ENCODE measurements at places on chromosomes 12 and 14. TPM values are rescaled to one million over a fixed set of nuclear protein-coding genes. Genes with fewer than 3 reads are reported as not detected.

- no peak for DNase-seq
Observed at GRCh38 chr12:25323581-25323982, 72.9 kb upstream of the KRAS start.

PTPRR gene
- 39.1 TPM for total RNA-seq

- no peak for DNase-seq
Observed at GRCh38 chr12:2974560-2974971, 15.4 kb downstream of the TEAD4 start.

GRCh38 chr14:83419420-83419819 is 1885.8 kb upstream of the SEL1L start:
- DNase-seq = no peak

DNA sequence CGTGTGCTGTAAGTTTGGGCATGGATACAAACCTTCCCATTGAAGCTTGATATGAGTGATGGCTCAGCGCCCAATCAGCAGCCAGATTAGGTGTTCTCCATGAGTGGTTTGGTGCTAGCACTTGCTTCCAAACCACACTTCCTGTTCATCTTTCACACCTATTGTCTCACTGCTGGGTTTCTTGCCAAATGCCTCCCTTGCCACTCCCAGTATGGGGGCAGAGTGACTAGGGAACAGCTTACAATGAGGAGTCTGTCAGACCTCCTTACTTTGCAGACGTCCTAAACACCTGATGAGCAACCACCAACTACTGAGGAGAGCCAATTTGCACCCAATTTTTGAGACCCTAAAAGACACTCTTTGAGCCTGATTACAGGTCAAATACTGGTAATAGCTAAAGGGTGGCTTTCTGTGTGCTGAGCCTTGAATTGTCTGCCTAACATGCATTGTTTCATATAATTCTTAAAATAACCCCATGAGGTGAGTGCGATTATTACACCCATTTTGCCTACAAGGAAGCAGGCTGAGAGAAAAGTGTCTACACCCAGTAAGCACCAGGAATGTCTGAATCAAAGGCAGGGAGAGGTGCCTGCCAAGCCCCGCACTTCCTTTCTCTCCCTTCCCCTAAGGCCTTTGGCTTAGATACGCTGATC is 48.4 kb upstream of the FOS start:
- DNase-seq = peak; percentile 68

GRCh38 chr12:527241-527640 is 67.5 kb downstream of the B4GALNT3 start:
- DNase-seq = no peak

POP5 gene
- total RNA-seq = 84.4 TPM

SYNE2 gene
- total RNA-seq = 171 TPM

DNA sequence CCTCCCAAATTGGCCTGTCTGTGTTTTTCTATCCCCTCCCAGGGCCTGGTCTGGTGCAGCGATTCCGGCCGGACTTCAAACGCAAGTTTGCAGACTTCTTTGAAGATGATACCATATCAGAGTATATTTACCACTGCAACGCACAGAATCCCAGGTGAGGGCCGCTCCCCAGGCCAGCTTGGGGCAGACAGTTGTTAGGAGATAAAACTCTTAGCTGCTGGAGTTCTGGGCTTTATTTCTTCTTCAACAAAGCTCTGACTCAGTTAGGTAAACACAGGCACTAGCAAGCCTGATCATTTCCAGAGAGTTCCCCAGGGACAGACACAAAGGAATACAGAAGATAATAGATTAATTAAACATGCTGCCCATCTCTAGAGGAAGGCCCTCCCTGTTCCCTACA is 8.3 kb downstream of the ABHD4 start:
- DNase-seq = no peak

- DNase-seq = no peak
Observed at GRCh38 chr12:34340534-34341361, 318.5 kb downstream of the ALG10 start.

TMEM132D gene
- total RNA-seq = not detected

DNA sequence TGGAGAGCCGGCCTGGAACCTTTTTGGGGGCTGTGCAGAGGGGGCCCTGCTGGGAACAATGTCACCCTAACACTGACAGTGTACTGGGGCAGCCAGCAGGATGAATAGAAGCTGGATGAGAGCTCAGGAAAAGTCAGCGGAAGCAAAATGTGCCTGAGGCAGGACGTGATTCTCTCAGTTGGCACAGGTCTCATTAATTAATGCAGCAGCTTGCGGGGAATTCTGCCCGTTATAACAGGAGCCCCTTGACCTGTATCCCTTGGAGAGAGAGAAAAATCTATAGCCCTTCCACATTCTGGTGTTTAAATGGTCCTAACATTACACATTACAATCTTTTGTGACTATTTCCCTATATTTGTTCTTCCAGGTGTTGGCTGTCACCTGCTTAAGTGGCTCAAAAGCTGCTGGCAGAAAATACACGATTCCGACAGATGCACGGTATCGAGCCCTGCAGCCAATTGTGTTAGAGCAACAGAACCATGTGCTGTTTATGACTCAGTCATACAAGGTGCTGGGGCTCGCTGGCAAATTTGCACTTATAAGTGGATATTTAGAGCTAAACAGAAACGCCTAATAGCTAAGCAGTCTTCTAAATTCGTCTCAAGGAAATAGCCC is 854.7 kb downstream of the AACS start:
- no peak for DNase-seq

GRCh38 chr14:81434230-81434629 is 34.1 kb upstream of the STON2 start:
- no peak for DNase-seq

DNA sequence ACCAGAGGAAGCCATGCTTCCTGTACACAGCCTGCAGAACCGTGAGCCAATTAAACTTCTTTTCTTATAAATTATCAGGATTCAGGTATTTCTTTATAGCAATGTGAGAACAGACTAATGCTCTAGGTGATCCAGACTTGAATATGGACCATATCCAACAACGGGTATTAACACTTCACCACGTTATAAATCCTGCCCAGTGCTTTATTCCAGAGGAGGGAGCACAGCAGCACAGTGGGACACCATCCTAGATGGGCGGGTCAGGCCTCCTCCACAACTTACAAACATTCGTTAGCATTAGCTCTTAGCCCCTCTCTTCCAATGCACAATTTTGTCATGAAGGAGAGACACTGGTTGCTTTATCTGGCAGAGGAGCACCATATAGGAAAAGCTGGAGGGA is 66.0 kb downstream of the TMCC3 start:
- DNase-seq = no peak

- DNase-seq = no peak
Observed at GRCh38 chr12:79873201-79873600, 61.7 kb downstream of the PPP1R12A start.

DNA sequence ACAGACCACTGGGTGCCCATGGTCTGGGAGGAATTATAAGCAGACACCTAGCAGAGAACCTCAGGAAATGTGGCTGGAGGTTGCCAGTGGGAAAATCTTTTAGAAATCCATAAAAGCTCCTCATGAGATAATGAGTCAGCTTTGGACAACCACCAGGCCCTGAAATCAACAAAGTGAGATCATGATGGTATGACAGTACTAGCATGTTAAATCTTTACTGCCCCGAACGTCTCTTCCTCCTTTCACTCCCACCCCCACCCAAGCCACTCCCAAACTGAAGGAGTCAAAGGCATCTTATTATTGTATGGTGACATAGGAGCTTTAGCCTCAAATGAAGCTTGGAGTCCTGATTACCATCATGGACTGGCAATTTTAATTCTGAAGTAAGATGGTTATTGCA is 240.0 kb downstream of the DIO2 start:
- DNase-seq = no peak

DNA sequence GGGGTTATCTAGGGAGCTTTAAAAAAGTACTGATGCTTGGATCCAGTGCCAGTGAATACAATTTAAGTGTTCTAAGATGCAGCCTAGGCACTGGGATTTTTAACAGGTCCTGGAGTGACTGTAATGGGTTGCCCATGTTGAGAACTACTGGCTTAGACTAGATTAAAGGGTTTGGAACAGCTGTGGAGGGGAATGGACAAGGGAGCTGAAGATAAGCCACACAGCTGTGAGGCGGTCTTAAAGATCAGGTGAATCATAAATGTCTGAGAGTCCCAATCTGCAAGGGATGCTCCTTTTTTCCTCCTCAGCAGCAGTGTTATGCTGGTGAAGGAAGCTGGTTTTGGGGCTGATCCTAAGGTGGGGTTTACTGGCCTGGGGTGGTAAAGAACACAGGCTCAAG is 35.5 kb upstream of the FRMD6 start:
- no peak for DNase-seq

MMP19 gene
- total RNA-seq = not detected

SYNDIG1L gene
- total RNA-seq = not detected

GRCh38 chr12:131897276-131897675 is 2.9 kb downstream of the ULK1 start:
- DNase-seq = no peak

Data from Calu3 (cell line).